CD8-positive, alpha-beta T cell (primary cell): ENCODE measurements at places on chromosomes 3 and 15.

DNA sequence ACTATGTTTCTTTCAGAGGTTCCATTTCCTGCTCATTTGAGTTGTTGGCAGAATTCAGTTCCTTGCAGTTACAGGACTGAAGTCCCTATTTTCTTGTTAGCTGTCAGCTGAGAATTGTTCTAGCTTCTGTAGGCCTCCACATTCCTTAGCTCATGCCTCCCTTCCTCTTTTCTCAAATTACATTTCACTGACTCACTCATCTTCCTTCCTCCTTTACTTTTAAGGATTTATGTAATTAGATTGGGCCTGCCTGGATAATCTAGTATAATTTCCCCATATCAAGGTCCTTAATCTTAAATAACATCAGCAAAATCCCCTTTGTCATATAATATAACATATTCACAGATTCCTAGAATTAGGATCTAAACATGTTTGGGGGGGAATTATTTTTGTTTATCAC is 40.6 kb upstream of the RBMS3 start:
- no peak for DNase-seq

GRCh38 chr3:51283421-51283820 is 101.7 kb upstream of the MANF start:
- DNase-seq = no peak

GRCh38 chr3:10949197-10949596 is 43.4 kb upstream of the SLC6A1 start:
- DNase-seq = no peak

DNA sequence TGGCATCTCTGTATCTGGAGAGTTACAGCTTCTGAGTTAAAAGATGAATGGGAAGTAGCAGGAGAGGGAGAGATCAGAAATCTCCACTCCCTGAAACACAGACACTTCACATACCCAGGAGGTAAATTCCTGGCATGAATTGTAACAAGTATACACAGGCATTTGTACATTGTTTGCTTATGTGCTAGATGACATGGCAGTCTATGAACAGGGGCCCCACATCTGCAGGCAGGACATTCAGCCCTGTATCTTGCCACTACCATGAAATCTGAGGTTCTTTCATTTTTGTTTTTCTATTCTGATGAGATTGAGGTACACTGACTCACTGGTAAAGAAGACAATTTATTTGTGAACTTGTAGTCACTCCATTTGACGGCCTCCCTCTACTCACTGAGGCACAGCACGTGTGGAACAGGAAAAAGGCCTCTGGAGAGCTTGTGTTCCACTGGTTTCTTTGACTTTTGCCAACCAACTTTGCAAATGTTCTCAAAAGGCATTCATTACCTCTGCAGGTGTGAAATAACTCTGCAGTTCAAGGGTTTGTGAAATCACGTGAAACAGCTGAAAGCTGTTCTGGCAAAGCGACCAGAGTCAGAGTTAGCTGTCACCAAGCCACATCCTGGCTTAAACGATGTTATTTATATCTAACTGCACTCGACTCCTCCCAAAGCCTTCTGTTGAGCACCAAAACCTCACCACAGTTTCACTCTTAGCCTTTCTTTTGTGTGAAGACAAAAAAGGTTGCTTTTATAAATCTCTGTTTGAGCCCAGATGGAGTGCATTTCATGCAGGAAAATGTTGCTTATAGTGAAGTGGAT is 401.3 kb upstream of the CFAP20DC start:
- peak; percentile 90 for DNase-seq

- no peak for DNase-seq
Measured at GRCh38 chr3:159923956-159924355, 64.7 kb upstream of the IL12A start.

GRCh38 chr3:58131101-58131825 is 79.5 kb downstream of the DNASE1L3 start:
- DNase-seq = no peak

DNA sequence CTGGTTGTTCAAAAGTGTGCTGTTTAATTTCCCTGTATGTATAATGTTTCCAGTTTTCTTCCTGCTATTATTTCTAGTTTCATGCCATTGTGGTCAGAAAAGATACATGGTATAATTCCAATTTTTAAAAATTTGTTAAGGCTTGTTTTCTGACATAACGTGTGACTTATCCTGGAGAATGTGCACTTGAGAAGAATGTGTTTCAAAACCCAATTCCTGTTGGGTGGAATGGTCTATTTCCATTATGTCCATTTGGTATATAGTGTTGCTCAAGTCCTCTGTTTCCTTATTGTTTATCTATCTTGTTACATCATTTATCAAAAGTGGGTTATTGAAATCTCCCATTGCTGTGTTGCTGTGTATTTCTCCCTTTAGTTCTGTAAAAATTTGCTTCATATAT is 215.4 kb downstream of the GREM1 start:
- no peak for DNase-seq

DNA sequence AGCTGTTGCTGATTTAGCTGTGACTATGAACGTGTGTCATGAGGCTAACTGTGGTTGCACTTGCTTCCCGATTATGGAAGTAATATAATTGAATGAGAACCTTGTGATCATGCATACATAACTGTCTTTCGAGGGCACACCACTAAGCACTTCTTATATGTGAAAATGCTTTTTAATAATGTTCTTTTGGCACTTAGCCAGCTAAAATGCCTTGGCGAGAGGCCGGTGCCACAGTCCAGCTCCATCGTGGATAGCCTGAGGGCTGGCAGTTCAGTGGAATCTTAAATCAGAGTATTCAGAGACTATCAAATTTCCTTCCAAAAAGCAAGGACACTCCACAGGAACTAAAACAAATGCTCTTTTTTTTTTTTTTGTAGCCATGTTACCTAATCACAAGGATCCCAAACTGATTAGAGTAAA is 161.6 kb upstream of the FRMD4B start:
- no peak for DNase-seq

GRCh38 chr3:191568206-191568605 is 107.2 kb downstream of the PYDC2 start:
- no peak for DNase-seq

- DNase-seq = peak; percentile 84
Measured at GRCh38 chr15:68817304-68818065, 3.2 kb downstream of the ANP32A start.

DNA sequence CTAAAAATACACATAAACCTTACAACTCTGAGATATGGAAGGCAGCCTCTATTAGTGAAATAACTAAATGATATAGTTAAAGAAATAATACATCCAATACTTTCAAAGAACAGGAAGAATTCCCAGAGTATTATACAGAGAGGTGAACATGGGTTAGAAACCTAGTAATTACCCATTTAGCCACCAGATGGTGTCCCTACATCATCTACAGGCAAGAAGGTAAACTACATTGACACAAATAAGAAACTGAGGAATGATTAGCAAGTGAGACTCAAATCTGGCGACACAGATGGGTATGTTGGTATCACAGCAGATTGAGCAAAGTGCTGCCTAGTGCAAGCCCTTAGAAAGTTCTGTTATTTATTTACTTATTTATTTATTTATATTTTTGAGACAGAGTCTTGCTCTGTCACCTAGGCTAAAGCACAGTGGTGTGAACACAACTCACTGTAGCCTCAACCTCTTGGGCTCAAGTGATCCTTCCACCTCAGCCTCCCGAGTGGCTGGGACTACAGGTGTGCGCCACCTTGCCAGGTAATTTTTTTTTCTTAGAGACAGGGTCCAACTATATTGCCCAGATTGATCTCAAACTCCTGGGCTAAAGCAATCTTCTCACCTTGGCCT is 28.2 kb downstream of the NEK4 start:
- DNase-seq = no peak

GRCh38 chr3:58048301-58048700 is 40.1 kb downstream of the FLNB start:
- DNase-seq = no peak

DNA sequence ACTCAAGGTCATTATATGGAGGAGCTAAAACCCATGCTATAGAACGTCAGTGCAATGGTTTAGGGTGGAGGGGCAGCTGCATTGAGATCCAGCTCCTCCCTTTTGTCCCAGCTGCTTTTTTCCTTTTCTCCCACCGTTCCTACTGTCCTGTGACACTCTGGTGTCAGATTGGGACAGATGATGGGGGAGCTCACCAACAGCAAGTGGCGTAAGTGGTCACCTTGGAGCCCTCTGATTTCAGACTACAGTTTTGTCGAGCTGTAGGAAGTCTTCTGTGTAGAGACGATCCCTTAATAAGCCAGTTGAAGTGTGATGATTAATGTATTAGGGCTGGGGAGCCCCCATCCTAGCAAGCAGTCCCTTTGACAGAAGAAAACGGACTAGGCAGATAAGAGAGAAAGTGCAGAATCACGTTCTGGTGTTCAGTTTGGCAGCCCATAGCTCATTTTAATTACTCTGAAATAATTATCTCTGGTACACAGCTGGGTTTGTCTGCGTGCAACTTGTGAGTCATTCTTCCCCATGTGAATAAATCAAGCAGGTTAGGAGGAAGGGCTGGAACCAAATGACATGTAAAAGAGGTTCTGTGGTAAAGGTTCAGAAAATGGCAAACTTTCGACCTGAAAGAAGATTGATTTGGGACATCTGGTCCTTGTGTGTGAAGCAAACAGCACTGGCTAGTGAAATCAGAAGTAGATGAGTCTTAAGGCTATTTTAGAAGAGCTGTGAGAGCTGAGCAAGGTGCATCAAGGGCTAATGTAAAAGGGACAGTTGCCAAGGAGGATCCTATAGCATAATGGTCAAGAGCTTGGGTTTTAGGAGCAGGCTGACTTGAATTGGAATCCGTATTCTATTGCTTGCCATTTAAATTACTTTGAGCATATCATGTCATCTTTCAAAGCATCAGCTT is 241.4 kb downstream of the EDEM1 start:
- DNase-seq = no peak

GRCh38 chr3:169863458-169863899 is 6.3 kb downstream of the LRRC31 start:
- peak; percentile 59 for DNase-seq

- DNase-seq = no peak
Measured at GRCh38 chr3:183796372-183796771, 29.0 kb downstream of the MAP6D1 start.

DNA sequence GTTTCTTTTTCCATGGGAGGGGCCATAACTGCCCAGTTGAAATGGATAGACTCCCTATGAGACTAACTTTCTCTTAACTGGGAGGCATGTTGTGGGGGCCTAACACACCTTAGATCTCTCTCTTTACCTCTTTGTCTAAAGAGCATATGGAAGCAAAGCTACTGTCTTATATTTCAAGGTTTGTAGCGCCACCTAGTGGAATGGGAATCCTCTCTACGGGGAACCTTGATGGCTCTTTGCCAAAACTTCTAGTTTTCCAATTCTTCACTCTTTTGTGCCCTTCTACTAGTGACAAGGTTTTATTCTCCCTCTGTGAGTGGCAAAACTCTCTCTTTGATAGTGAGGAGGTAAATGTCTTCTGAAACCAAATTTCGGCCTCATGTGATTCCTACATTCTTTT is 1030.4 kb upstream of the CADM2 start:
- DNase-seq = no peak

GRCh38 chr3:157981819-157982218 is 124.4 kb downstream of the SHOX2 start:
- DNase-seq = no peak

GRCh38 chr15:39140060-39140604 is 440.7 kb upstream of the THBS1 start:
- DNase-seq = no peak

GRCh38 chr15:34084086-34084485 is 17.6 kb downstream of the EMC7 start:
- no peak for DNase-seq

DNA sequence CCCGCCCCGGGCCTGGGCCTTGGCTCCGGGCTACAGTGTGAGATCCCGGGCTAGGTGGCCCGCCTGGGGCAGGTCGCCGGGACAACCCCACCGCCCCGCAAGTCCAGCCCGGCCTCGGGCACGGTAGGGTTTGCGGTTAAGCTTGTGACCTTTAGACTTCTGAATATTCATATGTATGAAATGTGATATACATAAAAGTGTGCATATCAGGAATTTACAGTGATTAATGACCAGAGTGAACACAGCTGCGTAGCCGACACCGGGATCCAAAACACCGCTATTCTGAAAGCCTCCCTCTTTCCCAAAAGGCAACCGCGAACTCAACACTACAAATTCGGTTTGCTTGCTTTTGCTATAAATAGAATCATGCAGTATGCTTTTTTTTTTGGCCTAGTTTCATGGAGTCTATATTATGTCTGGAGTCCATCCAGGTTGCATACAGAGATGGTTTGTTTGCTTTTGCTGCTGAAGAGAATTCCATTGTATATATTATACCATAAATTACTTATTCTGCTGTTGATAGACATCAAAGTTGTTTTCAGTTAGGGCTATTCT is 636 bp upstream of the SNRPA1 start:
- DNase-seq = no peak

GRCh38 chr3:331881-332280 is 135.3 kb downstream of the CHL1 start:
- no peak for DNase-seq

GRCh38 chr15:87477737-87478686 is 778.5 kb downstream of the NTRK3 start:
- DNase-seq = no peak

GRCh38 chr3:8532251-8532871 is 30.7 kb downstream of the LMCD1 start:
- DNase-seq = no peak

GRCh38 chr3:185498503-185499396 is at the start of gene TMEM41A:
Gene TMEM41A, minus strand, starts transcription at chr3:185499035. Its CDS starts 74 bp downstream, at chr3:185498961.
- DNase-seq = peak; percentile 87

- no peak for DNase-seq
Measured at GRCh38 chr3:36095238-36095637, 285.1 kb upstream of the STAC start.

- DNase-seq = no peak
Measured at GRCh38 chr3:151156618-151157216, 46.3 kb downstream of the GPR171 start.

DNA sequence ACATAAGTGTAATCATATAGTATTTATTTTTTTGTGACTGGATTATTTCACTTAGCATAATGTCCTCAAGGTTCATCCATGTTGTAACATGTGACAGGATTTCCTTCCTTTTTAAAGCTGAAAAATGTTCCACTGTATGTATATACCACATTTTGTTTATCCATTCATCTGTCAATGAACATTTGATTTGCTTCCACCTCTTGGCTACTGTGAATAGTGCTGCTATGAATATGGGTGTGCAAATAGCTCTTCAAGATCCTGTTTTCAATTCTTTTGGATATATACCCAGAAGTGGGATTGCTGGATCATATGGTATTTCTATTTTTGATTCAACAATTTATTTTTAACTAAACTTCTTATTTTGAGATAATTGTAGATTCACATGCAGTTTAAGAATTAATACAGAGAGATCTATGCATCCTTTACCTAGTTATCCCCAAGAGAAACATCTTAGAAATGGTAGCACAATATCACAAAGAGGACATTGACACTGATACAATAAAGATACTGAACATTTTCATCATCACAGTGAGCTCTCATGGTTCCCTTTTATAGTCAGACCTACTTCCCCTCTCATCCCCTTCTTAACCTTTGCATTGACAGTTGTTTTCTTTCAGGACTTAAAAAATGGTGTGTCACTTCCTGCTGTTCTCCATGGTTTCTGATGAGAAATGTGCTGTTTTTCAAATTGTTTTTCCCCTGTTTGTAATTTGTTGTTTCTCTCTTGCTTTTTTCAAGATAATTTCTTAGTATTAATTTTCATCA is 90.1 kb downstream of the SATB1 start:
- no peak for DNase-seq
